ENCODE measurements at places on chromosomes 2 and 18.

DNA sequence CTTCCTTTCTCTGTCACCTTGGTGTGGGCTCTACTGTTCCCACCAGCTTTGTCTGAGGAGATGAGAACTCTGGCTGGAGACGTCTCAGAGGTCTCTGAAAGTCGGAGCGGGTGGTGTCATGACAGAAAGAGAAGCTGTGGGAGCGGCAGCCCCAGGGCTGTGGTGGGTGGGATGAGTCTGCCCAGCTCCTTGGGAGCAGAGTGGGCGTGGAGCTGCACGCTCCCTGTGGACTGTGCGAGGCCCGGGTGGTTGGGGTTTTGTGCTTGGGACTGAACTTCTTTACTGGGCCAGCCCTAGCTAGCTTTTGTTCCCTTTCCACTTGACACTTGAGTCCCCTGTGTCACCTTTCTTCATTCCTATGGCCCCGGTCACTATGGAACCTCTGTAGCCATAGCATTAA lies 10.4 kb downstream of the TOGARAM2 start:
- DNase-seq: no peak

- DNase-seq: no peak
Measured at GRCh38 chr2:60520917-60521539, 32.4 kb downstream of the BCL11A start.

DNA sequence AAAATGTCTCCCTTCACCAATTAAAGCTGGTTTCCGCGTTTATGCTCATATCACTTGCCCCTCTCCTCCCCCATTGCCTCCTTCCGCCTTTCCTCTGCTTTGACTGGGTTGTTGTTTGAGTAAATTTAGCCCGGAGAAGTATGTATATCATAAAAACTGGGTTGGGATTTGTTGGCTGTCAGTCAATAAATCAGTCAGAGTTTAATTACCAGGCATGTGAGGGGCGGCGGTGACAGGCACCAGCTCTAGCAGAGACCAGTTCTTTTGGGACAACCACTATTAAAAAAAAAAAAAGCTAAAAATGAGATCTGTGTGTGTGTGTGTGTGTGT lies 382.4 kb upstream of the SMIM21 start:
- no peak for DNase-seq

DNA sequence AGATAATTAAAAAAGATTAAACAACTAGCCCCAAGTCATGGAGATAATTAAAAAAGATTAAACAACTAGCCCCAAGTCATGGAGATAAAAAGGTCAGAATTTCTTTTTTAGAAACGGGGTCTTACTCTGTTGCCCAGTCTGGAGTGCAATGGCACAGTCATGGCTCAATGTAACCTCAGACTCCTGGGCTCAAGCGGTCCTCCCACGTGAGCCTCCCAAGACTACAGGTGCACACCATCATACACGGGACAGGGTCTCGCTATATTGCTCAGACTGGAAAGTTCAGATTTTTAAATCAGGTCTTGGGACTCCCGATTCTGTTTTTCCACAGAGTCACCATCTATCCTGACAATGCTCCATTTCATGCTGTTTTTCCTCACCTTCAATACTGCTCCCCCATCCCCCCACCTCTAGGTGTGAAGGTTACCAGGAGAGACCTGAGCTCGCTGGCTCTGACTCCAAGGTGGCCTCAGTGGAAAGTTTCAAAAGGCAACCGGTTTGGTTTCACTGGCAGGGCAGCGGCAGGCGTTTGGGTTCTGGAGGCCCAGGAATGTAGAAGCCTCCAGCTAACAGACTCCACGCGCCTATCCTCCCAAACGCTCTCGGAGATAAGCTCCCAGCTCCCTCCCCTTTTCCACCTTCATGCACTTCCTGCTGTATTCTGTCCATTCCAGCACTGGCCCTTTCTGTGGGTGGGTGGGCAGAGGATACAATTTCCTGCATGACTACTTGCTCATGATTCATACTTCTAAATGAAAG lies 2.9 kb upstream of the SEMA4C start:
- no peak for DNase-seq

DNA sequence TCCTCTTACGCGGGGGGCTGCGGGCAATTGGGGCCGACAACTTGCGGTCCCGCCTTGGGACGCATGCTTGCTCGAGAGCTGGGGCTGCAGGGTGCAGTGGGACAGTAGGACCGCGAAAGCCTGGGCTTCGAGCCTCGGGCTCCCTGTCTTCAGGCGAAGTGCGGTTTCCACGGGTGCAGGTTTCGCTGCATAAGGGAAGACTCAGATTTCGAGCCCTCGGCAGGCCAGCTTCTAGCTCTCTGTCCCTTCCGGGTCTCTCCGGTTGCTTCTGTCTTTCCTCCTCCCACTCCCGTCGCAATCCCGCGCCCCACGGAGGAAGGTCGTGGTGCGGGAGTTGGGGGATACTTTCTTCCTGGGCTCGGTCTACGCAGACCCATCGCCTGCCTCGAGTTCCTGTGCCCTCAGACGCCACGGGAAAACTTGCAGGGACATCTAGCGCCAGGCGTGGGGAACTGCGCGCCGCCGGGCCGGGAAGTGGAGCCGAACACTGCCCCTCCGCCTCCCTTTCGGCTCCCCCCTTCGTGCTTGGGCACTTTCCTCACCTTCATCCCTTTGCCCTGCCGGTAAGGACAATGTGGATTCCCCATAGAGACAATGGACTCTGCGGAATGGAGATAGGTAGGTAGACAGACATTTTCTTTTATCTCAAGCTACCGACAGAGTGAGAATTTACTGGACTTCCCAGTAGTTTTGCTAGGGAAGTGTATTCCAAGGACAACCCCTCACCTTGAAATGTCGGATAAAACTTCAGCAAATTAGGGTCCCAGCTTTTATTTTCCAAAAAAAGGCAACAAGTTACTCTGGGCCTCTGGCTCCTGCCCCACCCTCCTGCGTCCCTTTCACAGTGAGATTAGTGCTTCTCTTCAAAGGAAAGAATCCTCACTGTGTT lies 4.2 kb upstream of the HOXD13 start:
- DNase-seq: peak; percentile 87

DNA sequence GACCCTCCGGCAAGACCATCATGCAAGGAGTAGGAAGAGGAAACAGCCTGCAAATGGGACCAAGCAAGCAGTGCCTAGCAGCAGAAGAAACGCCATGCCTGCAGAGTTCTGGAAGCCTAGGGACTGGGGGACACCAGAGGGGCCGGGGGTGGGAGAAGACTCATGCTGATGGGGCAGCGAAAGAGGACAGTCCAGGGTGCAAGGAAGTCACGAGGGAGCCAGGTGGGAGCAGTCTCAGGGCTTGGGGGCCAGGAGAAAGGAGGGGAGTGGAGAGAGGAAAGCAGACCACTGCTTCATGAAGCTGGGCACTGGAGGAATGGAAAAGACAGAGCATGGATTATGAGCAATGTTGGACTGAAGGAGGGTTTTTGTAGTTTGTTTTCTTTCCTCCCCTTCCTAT lies 119.4 kb upstream of the CAPN13 start:
- no peak for DNase-seq

- DNase-seq: peak; percentile 16
Measured at GRCh38 chr18:12658426-12659138, 675 bp upstream of the SPIRE1 start.

Data from NCI-H526 (cell line).